ENCODE measurements at places on chromosomes 5 and 9. TPM values are rescaled to one million over a fixed set of nuclear protein-coding genes. Genes with fewer than 3 reads are reported as not detected.

The CTSV gene
- not detected for total RNA-seq

The ACSL6 gene
- 14.8 TPM for total RNA-seq

The ROPN1L gene
- not detected for total RNA-seq

The KIF4B gene
- not detected for total RNA-seq

The DMGDH gene
- not detected for total RNA-seq

- no peak for DNase-seq
Observed at GRCh38 chr5:173795601-173796000, 92.5 kb upstream of the CPEB4 start.

- no peak for DNase-seq
Observed at GRCh38 chr5:112923148-112923917, 1.3 kb upstream of the REEP5 start.

DNA sequence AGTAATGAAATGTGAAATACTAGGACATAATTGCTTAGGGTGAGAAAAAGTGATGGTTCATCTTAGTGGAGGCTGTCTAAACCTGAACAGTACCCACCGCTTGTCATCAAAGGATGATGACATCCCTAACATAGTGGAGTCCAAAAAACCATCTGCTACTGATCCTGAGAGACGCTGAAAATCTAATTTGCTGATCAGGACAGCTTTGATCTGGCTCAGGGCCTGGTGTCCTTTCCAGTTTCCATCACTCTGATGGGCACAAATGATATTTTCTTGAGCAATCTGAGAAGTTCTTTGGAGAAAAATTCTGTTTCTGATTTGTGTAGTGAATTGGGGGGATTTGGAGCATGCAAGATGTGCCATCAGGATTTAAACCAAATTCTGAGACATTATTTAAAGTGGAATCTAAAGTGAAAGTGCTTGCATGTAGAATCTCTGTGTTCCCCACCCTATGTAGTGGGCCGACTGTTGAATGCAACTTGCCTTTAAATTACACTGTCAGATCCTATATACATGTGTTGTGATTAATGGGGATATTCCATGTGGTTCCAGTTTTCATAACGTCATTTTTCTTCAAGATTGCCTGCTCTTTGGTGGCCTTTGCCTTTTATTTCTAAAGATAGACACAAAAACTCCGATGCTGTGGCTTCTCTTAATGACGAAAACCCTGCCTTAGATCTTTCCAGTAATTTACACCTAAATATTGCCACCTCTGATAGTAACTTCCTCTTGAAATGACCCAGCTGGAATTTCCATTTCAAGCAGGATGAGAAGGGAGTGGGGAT lies 213.2 kb downstream of the PCSK5 start:
- no peak for DNase-seq

- DNase-seq, result no peak
Observed at GRCh38 chr5:7868427-7868772, 431 bp downstream of the FASTKD3 start.

GRCh38 chr5:149280802-149281201 lies 9.1 kb downstream of the AFAP1L1 start:
- no peak for DNase-seq

GRCh38 chr9:111572950-111573604 lies 26.4 kb downstream of the PTGR1 start:
- no peak for DNase-seq

DNA sequence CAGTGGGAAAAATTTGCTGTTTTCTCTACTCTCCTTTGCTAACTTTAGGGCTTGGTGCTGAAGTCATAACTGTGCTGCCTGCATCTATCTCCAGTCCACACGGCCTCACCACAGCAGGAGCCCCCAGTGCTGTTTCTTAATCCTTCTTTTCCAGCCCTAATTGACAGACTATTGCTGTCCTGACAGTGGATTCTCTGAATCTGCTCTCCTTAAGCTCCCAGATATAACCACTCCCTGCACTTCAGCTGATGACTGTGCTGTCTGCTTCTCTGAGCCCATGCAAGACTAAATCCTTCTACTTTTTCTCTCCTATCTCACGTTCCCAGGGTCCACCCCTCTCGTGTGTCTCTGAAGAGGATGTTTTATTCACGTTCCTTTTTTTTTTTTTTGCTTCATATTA lies 19.7 kb upstream of the GRIA1 start:
- no peak for DNase-seq

DNA sequence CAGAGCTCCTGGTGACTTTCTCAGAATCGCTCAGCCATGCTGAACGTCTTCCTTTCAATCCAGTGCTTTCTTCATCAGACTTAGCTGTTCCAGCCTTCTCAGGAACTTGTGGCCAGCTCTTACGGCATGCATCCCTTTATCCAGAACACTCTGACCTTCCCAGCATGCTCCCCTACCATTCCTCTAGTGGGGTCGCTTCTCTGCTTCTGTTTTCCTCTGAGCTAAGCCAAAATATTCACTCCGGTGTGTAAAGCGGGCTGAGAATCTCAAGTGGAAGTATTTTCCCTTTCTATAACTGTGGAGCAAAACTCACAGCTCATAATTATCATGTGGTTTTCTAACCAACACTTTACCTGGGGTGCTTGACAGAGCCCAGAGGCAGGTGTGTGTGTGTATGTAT lies 6.2 kb downstream of the DCANP1 start:
- no peak for DNase-seq

GRCh38 chr9:129256959-129257713 lies 79.1 kb upstream of the IER5L start:
- DNase-seq, result no peak

DNA sequence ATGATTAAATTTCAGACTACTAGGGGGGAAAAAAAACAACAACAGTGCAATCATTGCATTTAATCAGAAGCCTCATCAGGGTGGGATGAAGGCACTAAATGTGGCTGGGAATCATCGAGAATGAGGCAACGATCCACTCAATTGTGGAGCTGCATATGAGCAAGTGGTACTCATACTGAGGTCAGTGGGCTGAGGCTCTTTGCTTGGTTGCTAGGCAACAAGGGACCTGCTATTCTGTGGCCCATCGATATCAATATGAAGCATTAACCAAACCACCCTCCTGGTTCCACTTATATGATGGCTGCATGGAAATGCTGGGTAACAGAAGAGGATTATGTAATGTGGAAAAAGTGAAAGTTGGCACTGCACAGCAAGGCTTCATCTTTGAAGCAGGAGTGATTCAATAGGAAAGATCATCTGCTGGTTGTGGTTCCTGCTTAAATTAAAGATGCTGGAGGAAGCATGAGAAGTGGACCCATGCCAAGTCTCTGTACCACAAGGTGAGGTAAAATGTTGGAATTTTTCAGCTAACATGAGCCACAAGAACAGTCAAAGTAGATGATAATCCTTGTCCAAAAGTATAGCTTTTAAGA lies 159.8 kb upstream of the HMHB1 start:
- no peak for DNase-seq

DNA sequence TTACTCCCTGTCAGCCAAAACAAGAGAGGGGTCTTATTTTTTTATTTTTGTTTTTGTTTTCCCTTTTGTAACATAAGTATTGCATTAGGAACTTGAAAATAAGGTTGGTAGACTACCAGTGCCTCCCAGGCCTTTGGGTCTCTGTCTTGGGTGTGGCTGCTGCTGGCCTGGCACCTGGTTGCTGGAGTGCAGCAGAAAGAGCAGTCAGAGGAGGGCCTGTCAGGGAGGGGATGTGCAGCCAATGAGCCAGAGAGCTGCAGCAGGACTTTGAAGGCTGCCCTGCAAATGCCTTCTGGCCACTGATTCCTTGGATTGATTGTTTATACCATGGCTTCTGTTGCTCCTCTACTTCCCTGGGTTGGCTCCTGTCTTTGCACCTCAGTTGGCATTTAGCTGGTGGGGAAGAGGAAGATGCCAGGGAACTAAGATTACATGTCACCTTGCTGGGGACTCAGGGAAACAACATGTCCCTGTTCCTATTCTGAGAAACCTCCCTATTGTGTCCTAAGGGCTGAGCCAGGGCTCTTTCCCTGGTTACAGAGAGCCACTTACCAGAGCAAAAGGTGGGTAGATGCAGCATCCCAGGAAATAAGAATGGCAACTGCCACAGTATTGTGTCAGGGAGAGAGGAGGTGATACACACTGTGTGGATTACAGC lies 66.6 kb downstream of the ANGPTL2 start:
- DNase-seq, result no peak

DNA sequence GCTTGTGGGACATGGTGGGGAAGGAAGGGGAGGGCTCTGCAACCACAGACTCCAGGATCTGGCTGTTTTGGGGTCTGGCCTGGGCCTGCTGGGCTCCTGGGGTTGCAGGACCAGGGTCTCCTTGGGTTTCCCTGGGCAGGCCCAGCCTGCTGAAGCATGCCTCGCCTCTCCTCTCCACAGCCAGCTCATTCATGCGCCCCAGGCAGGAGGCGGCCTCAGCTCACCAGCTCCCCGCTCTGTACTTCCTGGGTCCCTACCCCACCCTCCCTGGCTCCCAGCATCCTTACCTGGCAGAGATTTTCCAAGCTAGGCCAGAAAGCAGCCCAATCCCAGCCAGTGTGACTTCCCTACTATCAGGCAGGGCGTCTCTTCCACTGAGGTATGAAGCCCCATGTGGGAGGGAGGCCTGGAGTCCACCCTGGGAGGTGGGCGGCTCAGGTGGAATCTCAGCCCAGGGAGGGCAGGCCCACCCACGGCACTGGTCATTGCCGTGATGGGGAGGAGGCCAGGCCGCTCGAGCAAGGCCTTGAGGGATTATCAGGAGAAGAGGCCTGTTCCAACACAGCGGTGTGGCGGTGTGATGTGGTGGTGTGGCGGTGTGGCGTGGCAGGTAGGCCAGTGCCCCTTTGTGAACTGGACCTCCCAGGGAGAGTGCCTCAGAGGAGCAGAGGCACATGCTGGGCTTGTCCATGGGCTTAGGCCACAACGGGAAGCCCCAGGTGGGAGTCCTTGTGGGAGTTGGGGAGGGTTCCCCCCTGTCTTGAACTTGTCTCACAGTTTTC lies 103.4 kb downstream of the DAB2IP start:
- DNase-seq, result no peak

GRCh38 chr5:148248894-148249293 lies 10.6 kb downstream of the MARCOL start:
- no peak for DNase-seq

DNA sequence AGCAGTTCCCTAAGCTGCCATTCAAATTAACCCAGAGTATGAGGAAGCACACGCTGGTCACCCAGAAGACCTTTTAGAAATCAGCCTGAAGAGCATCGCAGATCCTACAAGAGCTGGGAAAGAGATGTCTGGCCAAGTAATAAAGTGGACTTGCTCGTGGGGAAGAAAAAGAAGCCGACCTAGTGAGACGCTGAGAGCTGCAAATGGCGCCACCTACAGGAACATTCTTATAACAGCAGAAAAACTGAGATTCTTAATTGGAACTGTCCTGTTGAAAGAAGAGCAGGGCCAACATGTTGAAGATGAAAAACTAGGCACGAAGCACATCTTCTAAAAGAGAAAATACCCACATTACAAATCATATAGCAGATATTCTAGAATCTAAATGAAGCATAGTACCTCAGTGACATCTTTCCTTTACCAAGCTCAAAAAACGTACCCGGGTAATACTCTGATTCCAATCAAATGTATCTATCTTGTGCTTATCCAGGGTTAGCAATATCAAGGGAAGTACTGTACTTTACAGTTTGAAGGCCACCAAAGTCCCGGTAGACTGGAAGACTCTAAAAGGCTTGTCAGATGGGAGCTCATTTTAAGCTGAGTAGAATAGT lies 3.9 kb upstream of the GNAQ start:
- DNase-seq, result peak; percentile 6

GRCh38 chr5:118461436-118461835 lies 526.9 kb downstream of the DTWD2 start:
- no peak for DNase-seq

Data from CD8-positive, alpha-beta T cell (primary cell).